ENCODE measurements at places on chromosomes 1 and 21. TPM values are rescaled to one million over a fixed set of nuclear protein-coding genes. Genes with fewer than 3 reads are reported as not detected.

DNA sequence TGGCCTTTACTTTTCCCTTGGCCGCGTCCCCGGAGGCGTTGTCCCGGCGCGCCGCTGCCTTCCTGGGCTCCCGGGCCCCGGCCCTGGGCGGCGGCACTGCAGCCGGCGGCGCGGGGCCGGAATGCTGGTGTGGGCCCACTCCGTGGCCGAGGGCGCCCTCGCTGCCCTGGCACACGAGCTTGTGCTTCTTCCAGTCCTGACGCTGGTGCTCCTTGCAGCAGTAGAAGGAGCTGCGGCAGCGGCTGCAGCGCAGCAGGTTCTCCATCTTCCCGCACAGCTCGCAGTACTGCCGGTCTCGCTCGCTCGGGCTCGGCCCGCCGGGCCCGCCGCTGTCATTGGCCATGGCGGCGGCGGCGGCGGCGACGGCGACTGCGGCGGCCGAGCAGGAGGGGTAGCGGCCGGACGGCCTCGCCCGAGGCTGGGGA lies 529 bp downstream of the EGLN1 start:
- no peaks in the 10 kb centered on the region for H3K27me3 ChIP-seq
- H3K36me3 ChIP-seq = no peaks in the 10 kb centered on the region
- peaks cover 58% of the 10 kb centered on the region for H3K4me1 ChIP-seq
- H3K4me3 ChIP-seq = peak overlapping the region; percentile 84
- DNase-seq = no peak

DNA sequence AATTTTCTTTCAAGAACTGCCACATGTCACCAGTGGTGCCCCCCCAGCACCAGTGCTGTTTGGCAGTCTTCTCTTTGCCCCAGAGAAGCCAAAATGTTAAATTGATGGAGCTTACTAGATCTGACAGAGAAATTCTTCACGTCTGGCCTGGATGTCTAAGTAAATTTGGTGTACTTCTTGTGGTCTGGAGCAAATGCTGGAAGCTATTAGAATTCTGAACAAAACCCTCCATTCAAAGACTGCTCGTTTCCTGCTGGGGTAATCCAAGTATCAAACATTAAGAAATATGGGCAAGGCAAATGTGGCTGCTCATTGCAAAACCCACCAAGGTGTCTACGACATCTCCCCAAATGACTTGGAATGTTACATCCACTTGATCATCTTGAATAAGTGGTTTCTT lies 92.3 kb downstream of the ROR1 start:
- H3K4me1 ChIP-seq = peaks cover 38% of the 10 kb centered on the region
- H3K27me3 ChIP-seq = no peaks in the 10 kb centered on the region
- no peak overlapping the region for H3K27ac ChIP-seq
- H3K36me3 ChIP-seq = no peaks in the 10 kb centered on the region

- peaks cover 67% of the 10 kb centered on the region for H3K36me3 ChIP-seq
- H3K27me3 ChIP-seq = no peaks in the 10 kb centered on the region
- DNase-seq = no peak
These were observed 79.4 kb downstream of the MACF1 start for GRCh38 chr1:39283858-39284257.

GRCh38 chr1:81733480-81733879 lies 67.3 kb upstream of the ADGRL2 start:
- no peak for DNase-seq
- no peaks in the 10 kb centered on the region for H3K36me3 ChIP-seq
- no peak overlapping the region for H3K27ac ChIP-seq

GRCh38 chr1:58583496-58583895 lies 6.4 kb upstream of the TACSTD2 start:
- DNase-seq = no peak
- H3K27ac ChIP-seq = peak overlapping the region; percentile 77
- no peaks in the 10 kb centered on the region for H3K36me3 ChIP-seq

DNA sequence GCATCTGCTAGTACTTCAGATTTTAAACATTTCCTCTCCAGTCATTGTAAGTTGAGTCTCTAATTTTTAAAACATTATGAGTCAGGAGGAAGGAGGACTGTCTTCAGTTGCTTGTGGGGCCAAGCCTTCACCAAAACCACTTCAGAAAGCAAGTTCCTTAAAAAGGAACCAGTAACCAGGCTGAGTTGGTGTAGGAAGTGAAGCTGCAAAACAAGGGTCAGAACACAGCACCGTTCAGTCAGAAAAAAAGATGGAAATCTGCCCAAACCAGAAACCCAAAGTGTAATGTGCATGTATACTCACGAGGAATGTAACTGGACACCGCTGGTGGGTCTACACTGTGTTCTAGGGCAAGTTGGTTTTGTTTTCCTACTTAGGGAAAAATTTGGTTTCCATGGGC lies 402.1 kb downstream of the SETD4 start:
- DNase-seq = no peak
- H3K4me3 ChIP-seq = no peak overlapping the region
- H3K36me3 ChIP-seq = no peaks in the 10 kb centered on the region
- H3K4me1 ChIP-seq = no peaks in the 10 kb centered on the region
- no peak overlapping the region for H3K27ac ChIP-seq

DNA sequence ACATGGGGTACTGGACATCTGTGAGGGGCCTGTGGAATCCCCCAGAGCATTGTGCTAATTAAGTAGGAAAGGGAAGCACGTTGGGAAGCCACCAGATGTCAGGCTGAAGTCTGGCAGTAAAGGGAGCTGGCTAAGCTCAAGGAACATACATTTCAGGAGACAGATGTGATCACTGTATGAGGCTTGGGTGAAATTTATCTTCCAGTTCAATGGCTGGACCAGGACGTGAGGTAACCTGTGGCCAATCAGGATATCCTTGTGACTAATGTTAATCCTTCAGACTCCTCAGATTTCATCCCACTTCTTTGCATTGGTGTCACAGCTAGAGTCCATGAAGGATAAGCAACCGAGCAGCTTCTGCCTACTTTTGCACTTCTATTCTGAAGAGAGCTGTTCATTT lies 110.2 kb upstream of the APP start:
- no peaks in the 10 kb centered on the region for H3K36me3 ChIP-seq
- no peaks in the 10 kb centered on the region for H3K27me3 ChIP-seq
- DNase-seq = no peak
- H3K4me3 ChIP-seq = no peak overlapping the region
- H3K4me1 ChIP-seq = no peaks in the 10 kb centered on the region
- H3K27ac ChIP-seq = no peak overlapping the region

DNA sequence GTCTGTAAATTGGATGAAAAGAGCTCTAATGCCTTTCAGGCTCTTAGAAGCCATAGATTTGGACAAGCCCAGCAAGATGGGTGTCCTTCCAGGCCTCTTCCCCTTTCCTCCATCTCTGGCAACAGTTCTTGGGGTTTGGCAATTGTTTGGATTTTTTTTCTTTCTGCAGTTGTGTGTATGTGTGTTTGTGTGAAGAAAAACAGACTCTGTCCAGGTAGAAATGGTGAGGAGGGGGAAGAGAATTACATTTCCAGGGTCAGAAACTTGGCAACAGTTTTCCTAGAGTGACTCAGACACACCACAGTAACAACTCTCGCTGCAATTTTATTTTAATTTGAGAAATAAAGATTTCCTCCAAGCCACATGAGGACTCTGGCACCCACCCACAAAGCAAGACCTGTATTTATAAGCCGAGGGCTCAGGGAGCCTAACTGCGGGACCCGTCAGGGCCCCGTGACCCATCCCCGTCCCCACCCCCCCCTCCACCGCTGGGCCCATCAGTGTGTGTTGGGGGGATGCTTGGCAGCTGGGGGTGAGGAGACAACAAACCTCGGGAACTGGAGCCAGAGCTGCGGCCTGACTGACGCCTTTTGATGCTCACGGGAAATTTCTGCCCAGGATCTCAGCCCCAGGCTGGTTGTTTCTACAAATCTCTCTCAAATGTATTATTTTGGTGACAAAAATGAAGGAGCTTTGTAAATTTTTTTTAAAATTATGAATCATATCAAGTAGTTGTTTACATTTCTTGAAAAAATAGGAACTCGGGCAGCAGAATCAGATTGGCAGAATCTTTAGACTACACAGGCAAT lies 4.4 kb downstream of the TMEM200B start:
- H3K27ac ChIP-seq = no peak overlapping the region
- H3K4me3 ChIP-seq = no peak overlapping the region
- peaks cover 19% of the 10 kb centered on the region for H3K27me3 ChIP-seq
- peaks cover 31% of the 10 kb centered on the region for H3K4me1 ChIP-seq

RAB3B gene
- total RNA-seq = 2.8 TPM

FCRL6 gene
- not detected for total RNA-seq

NOC2L gene
- total RNA-seq = 61.9 TPM

NMNAT2 gene
- total RNA-seq = 0.68 TPM

NR1I3 gene
- total RNA-seq = not detected

RAB42 gene
- total RNA-seq = 0.70 TPM

ZBTB8B gene
- not detected for total RNA-seq
